ENCODE measurements at places on chromosomes 12 and 14.

DNA sequence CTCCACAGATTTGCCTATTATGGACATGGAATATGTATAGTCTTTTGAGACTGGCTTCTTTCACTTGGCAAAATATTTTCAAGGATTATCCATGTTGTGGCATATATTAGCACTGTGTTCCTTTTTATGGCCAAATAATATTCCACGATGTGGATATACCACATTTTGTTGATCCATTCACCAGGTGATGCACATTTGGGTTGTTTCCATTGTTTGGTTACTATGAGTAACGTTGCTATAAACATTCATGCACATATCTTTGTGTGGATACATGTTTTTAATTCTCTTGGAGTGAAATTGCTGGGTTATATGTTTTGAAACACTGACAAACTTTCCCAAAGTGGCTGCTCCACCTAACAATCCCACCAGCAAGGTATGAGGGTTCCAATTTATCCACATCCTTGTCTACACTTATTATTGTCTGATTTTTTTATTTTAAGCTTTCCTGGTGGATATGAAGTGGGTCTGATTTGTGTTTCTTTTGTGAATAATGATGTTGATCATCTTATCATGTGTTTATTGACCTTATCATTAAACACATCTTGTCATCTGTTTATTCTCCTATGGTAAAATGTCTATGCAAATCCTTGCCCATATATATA lies 116.2 kb upstream of the FRMD6 start:
- no peak for DNase-seq

DNA sequence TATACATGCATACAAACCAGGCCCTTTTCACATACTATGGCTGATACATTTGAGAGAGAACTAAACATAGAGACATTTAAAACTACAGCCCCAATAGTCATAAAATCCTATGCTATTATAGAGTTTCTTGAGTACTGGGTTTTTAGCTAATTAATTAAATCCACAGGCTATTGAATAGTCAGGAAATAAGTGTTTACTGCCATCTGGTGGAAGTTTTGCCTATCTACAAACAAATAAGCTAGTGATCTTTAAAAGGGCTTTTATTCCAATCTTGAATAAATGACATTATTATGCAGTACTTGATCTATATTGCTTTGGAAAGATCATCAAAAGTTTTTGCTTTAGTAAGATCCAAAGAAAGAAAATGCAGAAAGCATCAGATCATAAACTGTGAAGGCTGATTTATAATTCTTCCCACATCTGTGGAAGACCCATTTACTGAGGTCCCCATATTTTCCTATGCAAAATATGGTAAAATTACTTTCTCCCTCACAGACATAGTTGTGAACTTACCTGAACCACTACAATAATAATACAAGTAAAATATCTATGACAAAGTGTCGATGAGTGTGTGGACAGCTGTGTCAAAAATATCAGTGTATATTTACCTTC lies 131.3 kb downstream of the ITPR2 start:
- DNase-seq: no peak

DNA sequence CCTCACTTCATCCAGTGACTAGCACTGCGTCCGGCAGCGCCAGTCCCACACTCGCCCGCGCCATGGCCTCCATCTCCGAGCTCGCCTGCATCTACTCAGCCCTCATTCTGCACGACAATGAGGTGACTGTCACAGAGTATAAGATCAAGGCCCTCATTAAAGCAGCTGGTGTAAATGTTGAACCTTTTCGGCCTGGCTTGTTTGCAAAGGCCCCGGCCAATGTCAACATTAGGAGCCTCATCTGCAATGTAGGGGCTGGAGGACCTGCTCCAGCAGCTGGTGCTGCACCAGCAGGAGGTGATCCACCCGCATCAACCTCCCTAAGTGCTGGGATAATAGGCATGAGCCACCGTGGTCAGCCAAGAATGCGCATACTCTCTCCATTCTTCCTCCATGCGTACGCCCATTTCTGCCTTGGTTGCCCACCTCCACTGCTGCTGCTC lies 59.9 kb downstream of the IRF2BPL start:
- no peak for DNase-seq

DNA sequence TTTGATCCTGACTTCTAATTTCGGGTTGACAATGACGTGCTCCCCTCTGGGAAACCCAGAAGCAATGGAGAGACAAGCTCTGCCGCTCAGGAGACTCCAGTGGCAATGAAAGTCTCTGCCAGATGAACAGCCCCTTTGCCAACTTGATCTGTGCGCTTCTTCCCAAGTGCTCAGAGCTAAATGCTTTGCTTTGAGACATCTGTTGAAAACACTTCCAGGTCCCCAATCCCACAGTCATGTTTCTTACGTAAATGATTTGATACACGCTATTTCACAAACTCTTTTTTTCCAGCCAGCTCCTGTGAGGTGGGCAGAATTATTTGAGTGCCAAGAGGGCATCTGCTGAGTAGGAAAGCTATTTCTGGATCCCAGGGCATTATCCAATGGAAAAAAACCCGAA lies 147.6 kb downstream of the RIMBP2 start:
- DNase-seq: no peak

DNA sequence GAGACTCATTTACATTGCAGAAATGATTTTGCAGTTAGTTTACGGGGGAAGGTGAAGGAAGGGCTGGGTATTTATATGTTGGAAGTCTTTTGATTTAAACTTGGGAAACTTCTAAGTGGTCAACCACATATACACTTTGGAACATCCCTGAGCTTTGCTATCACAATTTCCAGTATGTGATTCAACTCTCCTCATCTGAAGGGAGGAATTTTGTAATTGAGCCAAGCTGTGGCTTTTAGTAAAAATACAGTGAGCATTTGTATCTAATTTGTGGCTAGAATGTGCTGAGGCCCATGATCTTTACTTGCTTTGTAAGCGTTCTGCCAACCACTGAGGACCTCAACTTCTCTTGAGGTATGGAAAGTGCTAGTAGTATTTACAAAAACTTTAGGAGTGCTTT lies 235.0 kb upstream of the PDZRN4 start:
- no peak for DNase-seq

GRCh38 chr14:68675233-68675577 lies 117.7 kb downstream of the ZFP36L1 start:
- DNase-seq: no peak

DNA sequence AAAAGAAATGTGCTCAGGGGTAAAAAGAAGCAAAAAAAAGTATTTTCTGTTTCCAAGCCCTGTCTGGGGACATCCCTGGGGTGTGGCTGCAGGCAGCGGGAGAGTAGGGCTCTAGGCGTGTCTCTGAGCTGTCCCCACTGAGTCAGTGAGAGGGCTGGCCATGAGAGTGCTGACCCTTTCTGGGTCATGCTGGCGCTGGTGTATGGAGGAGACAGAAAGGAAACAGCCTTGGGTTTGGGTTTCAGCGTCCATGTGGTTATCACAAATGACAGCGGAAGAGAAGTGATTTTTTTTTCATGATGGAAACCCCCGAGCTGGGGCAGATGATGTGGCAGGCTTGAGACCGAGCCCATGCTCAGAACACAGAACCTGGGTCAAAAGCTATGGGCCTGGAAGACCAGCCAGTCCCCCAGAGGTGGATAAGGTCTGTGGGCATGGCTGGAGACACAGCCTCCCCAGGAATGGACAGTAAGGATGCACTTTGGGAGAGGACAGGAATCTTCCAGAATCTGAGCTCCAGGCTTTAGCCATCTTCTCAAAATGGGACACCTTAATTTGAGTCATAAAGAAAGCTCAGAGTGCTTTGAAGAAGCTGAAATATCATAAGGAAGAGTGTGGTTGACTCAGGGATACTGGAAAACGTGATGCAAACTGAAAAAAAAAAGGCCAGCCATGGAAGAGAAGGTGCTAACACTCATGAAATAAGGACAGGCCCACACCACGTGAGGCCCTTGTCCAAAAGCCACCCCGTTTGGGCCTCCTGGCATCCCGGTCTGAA lies 36.2 kb downstream of the SYNE3 start:
- DNase-seq: no peak

- DNase-seq: no peak
Measured at GRCh38 chr12:32027684-32028365, 68.6 kb downstream of the RESF1 start.
